ENCODE measurements at places on chromosomes 16 and 17.

DNA sequence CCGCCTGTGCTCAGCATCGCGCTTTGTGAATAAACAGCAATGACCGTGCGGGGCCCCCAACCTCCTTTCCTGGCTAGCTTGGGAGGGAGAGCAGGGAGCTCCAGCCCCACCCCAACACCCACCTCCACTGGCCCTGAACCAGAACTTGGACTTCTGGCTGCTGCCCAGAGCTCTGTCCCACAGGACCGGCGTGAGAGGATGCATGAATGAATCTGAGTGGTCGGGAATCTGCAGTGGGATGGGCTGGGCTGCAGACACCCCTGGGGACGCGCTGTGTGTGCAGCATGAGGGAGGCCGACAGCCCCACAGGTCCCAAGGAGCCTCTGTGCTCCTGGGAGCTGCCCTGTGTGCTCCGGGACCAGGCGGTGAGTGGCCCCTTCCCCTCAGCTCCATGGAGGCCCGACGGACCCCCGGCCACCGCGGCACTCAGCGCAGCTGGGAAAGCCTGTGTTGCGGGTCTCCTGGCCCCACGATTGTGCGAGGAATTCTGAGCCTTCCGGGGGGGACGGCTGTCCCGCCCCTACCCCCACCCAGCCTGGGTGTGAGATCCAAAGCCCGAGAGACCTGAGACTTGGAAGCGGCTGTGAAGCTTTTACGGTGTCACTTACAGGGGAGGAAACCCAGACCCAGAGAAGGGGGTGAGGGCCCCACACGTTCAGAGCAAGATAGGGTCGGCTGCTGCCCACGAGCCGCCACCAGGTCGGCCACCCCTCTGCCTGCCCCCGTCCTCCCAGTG lies 5.4 kb downstream of the PIEZO1 start:
- DNase-seq = no peak

DNA sequence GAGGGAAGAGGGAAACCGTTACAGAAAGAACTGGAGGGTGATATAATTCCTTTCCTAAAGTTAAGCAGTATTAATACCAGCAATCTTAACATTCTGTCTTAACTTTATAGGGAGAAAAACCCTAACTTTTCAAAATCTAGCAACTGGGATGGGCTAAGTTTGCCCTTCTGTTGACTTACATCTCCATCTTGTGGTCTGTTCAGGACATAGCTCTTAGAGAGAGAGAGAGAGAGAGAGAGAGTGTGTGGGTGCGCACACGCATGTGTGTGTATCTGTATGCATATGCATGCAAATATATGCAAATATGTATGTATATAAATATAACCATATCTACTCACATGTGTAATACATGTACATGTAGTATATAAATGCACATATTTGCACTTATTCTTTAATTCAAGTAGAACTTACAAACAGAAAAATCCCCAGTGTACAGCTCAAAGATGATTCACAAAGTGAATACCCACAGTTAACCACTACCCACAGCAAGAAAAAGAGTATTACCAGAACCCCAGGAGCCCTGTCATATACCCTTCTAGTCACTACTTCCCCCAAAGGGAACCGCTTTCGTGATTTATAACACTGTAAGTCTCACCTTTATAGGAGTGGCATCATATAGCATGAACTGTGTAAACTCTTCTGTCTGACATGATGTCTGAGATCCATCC lies 46.5 kb downstream of the STX8 start:
- DNase-seq = no peak

DNA sequence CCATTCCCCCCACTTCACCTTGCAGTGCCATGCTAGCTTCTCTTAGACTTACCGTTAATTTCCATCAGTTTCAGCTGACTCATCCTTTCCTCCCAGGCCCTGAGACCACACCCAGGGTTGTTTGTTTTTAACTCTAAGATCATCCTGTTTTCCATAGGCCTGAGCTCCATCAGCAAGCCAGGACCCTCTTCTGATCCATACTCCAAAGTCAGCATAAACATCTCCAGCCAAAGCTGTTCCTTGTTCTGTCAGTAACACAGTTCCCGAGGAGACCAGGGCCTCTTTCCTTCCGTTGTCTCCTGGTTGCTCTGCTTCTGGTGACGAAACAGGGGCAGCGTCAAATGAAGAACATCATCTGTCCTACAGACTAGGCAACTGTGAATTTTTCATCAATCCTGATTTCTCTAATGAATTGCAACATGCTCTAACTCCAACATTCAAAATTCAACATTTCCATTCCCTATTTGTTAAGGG lies 83.8 kb upstream of the HNF1B start:
- DNase-seq = no peak

GRCh38 chr17:48441231-48441711 lies 11.3 kb upstream of the SKAP1 start:
- no peak for DNase-seq

DNA sequence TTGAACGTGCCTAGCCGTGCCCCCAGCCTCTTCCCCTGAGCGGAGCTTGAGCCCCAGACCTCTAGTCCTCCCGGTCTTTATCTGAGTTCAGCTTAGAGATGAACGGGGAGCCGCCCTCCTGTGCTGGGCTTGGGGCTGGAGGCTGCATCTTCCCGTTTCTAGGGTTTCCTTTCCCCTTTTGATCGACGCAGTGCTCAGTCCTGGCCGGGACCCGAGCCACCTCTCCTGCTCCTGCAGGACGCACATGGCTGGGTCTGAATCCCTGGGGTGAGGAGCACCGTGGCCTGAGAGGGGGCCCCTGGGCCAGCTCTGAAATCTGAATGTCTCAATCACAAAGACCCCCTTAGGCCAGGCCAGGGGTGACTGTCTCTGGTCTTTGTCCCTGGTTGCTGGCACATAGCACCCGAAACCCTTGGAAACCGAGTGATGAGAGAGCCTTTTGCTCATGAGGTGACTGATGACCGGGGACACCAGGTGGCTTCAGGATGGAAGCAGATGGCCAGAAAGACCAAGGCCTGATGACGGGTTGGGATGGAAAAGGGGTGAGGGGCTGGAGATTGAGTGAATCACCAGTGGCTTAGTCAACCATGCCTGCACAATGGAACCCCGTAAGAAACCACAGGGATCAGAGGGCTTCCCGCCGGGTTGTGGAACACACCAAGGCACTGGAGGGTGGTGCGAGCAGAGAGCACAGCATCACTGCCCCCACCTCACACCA lies 724 bp downstream of the GAA start:
- DNase-seq = peak; percentile 10

DNA sequence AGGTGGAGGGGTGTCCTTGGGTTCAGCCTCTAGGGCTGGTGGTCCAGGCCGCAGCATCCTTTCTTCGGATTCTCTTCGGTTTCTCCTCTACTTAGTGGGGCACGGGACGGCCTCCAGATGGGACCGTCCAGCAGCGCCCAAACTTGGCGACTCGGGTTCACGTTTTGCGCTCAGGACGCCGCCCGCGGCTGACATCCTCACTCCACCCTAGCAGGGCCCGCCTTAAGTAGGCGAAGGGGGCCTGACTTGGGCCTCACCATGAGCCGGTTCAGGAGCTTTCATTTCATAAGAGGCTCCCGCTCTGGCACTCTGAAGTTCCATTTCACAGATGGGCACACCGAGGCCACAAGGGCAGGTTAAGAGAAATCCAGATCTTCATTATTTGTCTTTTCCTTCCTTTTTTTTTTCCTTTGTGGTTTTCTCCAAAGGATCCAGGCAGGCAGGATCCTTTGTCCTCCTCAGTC lies 141.2 kb downstream of the SEC14L1 start:
- DNase-seq = peak; percentile 31

- DNase-seq = no peak
Measured at GRCh38 chr17:14373614-14374259, 72.9 kb downstream of the HS3ST3B1 start.

All from NCI-H2081 (cell line).